ENCODE measurements at places on chromosomes 1 and 21. TPM values are rescaled to one million over a fixed set of nuclear protein-coding genes. Genes with fewer than 3 reads are reported as not detected.
A peak's percentile ranks its signal among the peaks of the same experiment; 100 is the strongest.

The FCGR3B gene
- not detected for total RNA-seq

The RGS8 gene
- total RNA-seq = not detected

The CELA2A gene
- total RNA-seq = not detected

The IQGAP3 gene
- 28.7 TPM for total RNA-seq

The OLIG2 gene
- not detected for total RNA-seq

The AMY1B gene
- total RNA-seq = not detected

The SPRR1A gene
- total RNA-seq = not detected

The RAP1GAP gene
- total RNA-seq = 0.09 TPM

The GBP7 gene
- not detected for total RNA-seq

The OR2W3 gene
- total RNA-seq = not detected

The LCE2A gene
- not detected for total RNA-seq

The ZBTB8A gene
- total RNA-seq = 7.1 TPM

The EFNA1 gene
- total RNA-seq = 0.16 TPM

The EFNA3 gene
- total RNA-seq = not detected

The ITLN2 gene
- total RNA-seq = 3.8 TPM

DNA sequence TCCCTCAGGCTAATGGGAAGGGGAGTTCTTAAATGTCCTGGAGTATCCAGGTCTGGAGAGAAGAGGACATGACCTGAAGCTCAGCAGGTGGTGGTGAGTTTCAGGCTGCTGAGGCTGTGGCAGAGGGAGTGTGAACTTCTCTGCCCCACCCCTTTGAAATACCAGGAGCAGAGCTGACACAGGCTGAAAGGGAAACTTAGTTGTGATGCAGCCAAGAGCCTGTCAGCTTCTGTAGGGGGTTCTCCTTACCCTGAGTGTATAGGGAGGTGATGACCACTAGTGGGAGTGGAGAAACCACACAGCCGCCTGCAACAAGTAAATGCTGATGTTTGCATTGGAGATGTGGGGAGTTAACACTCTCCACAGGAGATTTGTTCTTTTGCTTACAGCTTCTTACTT, 152.3 kb downstream of the FCRL5 start:
- peak; percentile 22 for DNase-seq

- DNase-seq = no peak
Measured at GRCh38 chr1:178726545-178726944, 1.5 kb downstream of the RALGPS2 start.

GRCh38 chr1:39936724-39937491, 18.0 kb upstream of the MFSD2A start:
- DNase-seq = no peak

- DNase-seq = peak; percentile 40
Measured at GRCh38 chr21:38223893-38224540, 32.8 kb upstream of the KCNJ15 start.

GRCh38 chr1:12506281-12507280, 111.4 kb downstream of the DHRS3 start:
- no peak for DNase-seq

DNA sequence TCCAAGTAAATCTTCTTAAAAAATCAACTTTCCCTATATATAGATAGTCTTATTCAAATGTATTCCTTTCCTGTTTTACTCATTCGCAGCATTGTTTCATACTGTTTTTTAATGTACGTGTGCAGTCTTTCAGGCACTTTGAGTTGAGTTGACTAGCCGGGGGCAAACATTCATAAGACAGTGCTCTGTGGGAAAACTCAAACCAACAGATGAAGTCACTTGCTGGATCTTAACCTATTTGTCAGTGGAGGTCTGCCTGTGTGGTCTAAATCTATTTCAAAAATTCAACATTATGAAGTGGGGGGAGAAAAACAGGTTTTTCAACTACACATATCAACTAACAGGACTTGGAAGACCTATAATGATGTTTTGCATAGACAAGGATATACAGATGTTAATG, 6.2 kb downstream of the HSD11B1 start:
- no peak for DNase-seq

- DNase-seq = no peak
Measured at GRCh38 chr1:232542633-232543593, 87.0 kb downstream of the SIPA1L2 start.

DNA sequence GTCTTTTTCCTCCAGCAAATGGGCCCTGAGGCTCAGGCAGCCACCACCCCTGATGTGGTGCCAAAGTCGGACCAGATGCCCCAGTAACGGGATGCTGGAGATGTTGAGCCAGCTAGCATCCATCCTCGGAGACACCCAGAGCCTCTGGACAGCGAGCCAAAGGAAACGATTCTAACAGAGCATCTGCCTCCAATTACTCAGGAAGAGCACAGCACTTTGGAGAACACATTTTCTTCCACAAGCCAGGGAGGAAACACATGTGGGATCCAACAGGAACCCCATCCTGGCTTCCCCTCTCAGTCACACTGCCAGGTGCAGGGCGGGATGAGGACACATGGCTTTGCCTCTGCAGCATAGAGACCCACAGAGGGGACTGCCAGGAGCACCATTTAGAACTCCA, 44.9 kb downstream of the C1orf198 start:
- DNase-seq = peak; percentile 60

- DNase-seq = peak; percentile 31
Measured at GRCh38 chr1:170470121-170470520, 61.8 kb upstream of the GORAB start.

GRCh38 chr1:114901814-114902213, 47.2 kb downstream of the SYCP1 start:
- DNase-seq = no peak

DNA sequence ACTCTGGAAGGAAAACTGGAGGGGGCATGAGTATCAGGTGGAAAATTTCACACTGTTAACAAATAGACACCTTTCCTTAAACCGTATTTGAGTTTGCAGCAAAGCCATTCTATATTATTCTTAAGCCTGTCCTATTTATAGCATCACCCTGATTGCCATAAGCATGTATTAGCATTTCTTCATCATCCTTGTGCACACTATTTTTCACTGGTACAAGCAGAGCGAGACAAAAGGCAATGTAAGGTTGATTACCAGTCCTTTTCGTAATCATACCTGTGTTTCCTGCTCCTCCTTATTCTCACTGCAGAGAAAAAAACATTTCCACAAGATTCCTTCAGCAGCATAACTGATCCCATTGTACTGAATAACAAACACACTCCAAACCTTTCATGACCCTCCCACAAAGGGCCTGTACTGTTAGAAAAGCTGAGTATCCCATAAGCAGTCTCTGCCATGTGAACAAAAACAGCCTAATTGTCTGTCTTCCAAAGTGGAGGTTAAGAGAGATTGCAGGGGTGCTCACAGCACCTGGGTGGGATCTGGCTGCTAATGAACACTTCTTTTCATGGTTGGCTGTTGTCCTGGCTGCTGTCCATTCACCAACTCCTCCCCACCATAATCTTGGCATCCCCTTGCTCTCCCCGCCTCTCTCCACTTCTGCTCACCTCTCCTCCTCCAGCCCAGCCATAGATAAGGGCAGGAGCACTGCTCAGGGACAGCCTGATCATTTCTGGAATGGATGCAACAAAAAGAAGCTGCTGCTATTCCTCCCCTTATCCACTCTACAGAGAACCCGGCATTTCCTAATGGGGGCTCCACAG, 30.4 kb downstream of the VTCN1 start:
- no peak for DNase-seq

GRCh38 chr1:145980457-145980994, 15.9 kb downstream of the TXNIP start:
- DNase-seq = no peak

DNA sequence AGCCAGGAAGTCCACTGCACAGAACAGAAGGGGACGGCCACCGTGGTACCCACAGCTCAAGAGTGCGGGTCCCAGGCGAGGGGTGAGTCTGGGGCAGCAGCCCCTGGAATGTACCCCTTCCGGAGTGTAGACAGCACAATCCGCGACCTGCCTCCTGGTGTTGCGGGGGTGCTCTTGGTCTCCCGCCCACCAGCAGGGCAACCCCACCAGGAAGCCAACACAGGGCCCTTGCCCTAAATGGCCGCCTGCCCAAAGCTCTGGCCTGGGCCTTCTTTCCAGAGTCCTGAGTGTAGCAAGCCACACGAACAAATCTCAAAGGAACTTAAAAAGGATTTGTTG, 1.1 kb upstream of the SLC19A1 start:
- no peak for DNase-seq

DNA sequence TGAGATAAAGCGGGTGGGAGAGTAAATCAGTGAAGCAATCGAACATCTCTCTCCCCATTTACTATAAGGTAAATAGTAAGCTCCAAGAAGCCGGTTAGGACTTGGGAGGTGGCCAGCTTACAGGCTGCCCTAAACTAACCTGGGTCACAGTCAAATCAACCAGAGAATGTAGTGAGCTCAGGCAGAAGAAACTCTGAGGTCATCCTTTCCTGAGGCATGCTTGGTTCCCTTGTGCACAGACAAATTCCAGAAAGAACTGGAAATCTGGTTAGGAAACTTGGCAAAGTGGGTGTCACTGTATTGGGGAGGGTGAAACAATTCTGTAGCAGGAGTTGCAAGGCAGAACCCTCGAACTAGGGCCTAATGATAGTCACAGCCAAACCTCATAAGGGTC, 72.5 kb downstream of the NTMT2 start:
- DNase-seq = peak; percentile 82

GRCh38 chr1:115654125-115654524, 12.4 kb downstream of the VANGL1 start:
- no peak for DNase-seq

DNA sequence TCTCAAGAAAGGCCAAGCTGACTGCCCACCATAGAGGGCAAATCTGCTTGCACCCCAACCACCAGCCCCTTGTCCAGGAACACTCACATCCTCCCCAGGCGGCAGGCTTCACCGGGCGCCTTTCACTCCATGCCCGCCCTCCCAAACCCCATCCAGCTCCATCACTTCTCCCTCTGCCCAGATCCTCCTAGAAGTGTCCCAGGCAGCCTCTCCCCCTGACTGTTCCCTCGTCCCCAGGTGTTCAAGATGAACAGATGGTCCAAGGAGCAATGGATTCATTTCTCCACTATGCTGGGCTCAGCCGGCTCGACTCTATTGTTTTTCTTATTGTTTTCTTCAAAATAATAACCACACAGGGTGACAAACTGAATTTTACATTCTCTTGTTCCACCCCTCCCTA, 22.1 kb downstream of the S100A6 start:
- no peak for DNase-seq

GRCh38 chr1:10033359-10033845, 644 bp downstream of the UBE4B start:
- peak; percentile 43 for DNase-seq

- no peak for DNase-seq
Measured at GRCh38 chr1:203120325-203121153, 7.0 kb upstream of the ADORA1 start.

DNA sequence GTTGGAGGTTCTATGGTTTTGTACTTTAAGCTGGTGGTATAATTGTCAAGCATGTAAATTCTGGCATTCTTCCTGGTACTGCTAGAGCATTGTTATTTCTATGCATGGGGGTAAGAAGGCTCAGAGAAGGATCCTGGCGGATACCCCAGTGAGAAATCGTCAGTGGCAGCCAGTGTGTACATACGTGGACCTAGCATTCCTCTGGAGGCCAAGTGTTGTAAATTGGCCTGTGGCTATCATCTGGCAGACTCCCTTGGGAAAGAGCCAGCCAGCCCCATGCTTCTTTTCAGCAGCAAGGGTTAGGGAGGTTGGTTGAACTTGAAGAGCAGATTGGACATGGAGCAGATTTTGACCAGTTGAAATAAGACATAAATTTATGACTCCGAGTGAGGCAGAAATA, 5.2 kb upstream of the AGO3 start:
- peak; percentile 96 for DNase-seq
